ENCODE measurements at places on chromosomes 2 and 18. TPM values are rescaled to one million over a fixed set of nuclear protein-coding genes. Genes with fewer than 3 reads are reported as not detected.

The RAB27B gene
- total RNA-seq: 0.42 TPM

The ABCG8 gene
- 0.12 TPM for total RNA-seq

The MC2R gene
- not detected for total RNA-seq

The CD8A gene
- 1.6 TPM for total RNA-seq

The SLC5A7 gene
- total RNA-seq: not detected

The SERPINB13 gene
- not detected for total RNA-seq

DNA sequence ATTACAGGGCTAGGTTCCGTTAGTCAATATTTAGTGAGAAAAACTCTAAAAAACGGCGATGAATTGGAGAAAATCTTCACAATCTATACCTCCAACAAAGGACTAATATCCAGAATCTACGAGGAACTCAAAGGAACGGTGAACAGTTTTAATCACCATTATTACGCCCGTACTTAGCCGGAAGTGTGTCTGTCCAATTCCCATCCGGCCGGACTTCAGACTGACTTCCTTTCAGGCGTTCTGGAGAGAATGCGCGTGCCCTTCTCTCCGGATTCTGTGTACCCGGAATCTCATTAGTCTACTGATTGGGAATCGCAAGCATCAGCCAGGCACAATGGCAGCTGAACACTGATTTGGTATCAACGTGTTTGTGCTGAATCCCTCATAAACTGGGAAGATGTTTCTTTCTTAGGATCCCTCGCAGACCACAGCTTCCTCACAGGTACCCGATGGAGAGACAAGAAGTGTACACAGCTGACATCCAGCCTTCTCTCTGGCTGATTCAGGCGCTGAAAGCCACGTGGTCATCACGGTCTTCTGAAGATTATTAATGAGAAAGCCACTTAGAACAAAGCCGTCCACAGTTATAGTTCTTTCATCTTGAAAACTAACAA is 239.9 kb downstream of the ZNF516 start:
- no peak for DNase-seq

- no peak for DNase-seq
Measured at GRCh38 chr2:218536804-218537494, 31.2 kb downstream of the USP37 start.

GRCh38 chr2:179596018-179596417 is 265.4 kb downstream of the ZNF385B start:
- DNase-seq: no peak

DNA sequence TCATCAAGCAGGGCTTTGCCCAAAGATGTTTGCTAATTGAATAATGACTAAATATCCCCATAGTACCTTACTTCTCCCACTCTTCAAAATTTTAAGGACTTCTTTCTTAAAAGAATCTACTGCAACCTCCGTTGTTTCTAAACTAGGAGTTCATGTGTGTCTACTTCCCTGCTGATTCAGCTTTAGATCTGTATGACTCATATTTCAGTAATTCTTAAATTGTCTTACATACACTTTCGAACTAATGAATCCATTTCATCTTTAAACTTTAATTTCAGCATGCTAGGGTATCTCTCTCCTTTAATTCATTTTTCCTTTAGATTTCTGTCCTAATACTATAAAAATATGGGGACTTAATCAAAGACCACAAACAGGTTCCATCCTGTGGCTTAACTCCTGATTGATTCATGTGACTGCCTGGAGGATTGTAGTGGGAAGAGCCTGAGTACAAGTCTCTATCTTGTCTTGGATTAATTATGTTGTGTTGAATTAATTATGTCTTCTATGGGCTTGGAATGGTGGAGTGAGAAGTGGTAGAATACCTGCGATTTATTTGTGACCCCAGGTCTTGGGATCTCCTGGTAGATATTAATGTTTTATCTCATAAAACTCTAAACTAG is 24.9 kb upstream of the COL5A2 start:
- DNase-seq: no peak

- DNase-seq: no peak
Measured at GRCh38 chr2:240023792-240024191, 1.4 kb downstream of the NDUFA10 start.

- DNase-seq: no peak
Measured at GRCh38 chr2:215032153-215032552, 106.3 kb downstream of the ABCA12 start.
